A549 treated with Hydrocortisone at 1 μM for 4 hours (cell line): ENCODE measurements at places on chromosomes 2 and 18. TPM values are rescaled to one million over a fixed set of nuclear protein-coding genes. Genes with fewer than 3 reads are reported as not detected.

The CPO gene
- not detected in 5 replicates for total RNA-seq

The VIT gene
- total RNA-seq: not detected in 5 replicates

The GRB14 gene
- total RNA-seq: 4.9 to 6.4 TPM (median 5.2 TPM) in 5 replicates

The KIF3C gene
- total RNA-seq: 38.0 to 47.5 TPM (median 44.1 TPM) in 5 replicates

The BCS1L gene
- 41.4 to 46.6 TPM (median 45.5 TPM) in 5 replicates for total RNA-seq

The RIT2 gene
- not detected in 5 replicates for total RNA-seq

The AQP12B gene
- not detected in 5 replicates for total RNA-seq

The SERPINB13 gene
- total RNA-seq: not detected in 5 replicates
